Central memory CD4-positive, alpha-beta T cell (primary cell): ENCODE measurements at places on chromosomes 2 and 18.
A peak's percentile ranks its signal among the peaks of the same experiment; 100 is the strongest.

DNA sequence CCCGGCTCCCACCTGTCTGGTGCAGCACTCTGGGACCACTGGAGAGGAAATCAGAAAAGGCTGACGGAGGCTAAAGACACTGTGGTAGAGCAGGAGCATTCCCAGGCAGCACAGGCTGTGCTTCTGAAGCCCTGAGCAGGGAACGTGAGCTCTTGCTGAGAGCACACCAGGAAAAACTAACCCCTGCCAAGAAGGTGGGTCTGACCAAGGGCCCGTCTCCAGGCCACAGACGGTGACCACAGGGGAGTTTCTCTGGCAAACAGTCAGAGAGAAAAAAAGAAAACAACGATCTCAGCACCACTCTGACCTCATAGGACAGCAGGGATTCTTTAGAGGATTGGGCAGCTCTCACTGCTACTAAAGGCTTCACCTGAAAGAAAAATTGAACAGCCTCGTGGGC is 201.4 kb downstream of the AFF3 start:
- DNase-seq = no peak

- no peak for DNase-seq
These were observed 279.4 kb downstream of the EIPR1 start for GRCh38 chr2:3098231-3098630.

DNA sequence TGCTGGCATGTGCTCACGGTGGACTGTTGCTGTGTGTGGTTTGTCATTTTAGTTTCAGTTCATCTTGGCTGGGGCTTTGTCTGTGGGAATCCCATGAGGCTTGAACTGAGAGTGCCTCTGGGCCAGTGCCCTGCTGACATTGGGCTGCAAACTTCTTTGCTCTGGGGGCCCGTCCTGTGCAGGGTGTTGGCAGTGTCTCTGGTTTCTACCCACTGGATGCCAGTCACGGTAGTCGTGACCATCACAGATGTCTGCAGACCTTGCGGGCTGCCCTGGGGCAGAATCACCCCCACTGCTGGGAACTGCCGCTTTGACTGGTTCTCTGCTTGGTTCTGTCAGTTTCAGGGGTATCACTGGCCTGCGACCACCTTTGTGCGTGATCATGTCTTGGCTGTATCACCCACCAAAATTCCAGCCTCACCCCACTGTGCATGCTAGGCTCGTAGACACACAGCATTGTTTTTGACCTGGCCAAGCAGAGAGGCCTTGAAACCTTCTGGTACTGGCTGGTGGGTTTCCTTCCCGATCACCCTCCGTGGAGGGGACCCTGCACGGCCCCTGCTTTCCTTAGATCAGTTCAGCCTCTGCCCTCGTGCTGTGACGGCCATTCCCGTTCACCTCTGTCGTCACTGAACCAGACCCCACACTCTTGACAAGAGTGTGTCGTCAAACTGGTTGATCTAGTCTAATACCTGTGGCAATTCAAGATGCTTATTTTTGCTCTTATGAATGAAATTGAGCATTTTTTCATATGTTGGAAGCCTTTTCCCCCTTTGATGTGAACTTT is 57.6 kb downstream of the KCNG2 start:
- no peak for DNase-seq

DNA sequence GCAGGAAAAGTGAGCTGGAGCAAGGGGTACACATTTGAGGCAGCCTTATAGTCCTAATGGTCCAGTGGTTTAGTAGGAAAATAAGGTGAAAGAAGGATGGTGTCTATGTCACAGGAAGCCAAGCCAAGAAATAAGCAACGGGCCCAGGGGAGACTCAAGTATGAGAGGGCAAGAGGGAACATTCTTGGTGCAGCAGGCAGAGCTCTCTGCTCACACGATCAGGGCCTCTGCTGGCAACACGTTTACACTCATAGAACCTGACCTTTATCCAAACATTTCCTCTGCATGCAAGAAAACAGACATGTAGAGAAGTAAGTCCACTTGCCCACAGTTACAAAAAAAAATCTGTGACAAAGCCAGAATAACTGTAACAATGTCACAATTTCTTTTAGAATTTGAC is 32.6 kb upstream of the LRRC30 start:
- DNase-seq = no peak

DNA sequence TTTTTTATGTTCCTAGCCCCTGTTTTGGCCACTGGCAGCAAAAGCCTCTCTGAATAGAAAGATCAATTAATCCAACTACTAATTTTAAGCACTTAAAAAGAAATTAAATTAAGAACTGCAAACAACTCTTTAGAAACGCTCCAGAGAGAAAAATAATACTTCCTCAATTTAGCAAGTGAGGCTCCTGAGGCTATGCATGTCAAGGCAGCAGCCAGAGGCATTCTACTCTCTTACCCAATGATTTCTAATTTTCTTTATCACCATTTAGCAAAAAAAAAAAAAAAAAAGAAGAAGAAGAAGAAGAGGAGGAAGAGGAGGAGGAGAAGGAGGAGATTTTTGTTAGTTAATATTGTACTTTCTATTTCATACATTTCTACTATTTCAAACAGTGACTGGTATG is 68.5 kb downstream of the TMEM237 start:
- no peak for DNase-seq

- DNase-seq = no peak
These were observed 379.0 kb downstream of the SETBP1 start for GRCh38 chr18:45059695-45060094.

DNA sequence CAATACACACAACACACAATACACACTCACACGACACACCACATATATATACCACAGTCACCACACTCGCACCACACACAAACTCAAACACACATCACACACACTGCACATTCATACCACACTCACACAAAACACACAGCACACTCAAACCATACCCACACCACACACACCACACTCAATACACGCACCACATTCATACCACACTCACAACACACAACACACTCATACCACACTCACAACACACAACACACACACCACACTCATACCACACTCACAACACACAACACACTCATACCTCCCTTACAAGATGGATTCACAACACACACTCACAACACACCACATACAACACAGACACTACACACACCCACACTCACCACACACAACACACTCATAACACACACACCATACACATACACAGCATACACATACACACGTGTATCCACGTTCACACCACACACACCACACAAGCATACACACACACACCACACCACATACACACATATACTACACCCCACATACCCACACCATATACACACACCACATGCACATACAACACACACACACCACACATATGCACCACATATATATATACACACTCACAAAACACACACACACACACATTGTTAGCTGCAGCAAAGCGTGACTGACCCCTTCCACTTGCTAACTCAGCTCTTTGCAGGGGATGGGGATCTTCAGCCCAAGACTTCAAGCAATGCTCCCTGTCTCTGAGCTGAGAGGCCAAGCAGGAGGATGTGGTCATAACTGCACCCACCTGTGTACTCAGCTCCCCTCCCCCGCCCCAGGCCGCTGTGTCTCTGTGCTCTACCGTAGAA is 59.0 kb downstream of the SDC1 start:
- no peak for DNase-seq

DNA sequence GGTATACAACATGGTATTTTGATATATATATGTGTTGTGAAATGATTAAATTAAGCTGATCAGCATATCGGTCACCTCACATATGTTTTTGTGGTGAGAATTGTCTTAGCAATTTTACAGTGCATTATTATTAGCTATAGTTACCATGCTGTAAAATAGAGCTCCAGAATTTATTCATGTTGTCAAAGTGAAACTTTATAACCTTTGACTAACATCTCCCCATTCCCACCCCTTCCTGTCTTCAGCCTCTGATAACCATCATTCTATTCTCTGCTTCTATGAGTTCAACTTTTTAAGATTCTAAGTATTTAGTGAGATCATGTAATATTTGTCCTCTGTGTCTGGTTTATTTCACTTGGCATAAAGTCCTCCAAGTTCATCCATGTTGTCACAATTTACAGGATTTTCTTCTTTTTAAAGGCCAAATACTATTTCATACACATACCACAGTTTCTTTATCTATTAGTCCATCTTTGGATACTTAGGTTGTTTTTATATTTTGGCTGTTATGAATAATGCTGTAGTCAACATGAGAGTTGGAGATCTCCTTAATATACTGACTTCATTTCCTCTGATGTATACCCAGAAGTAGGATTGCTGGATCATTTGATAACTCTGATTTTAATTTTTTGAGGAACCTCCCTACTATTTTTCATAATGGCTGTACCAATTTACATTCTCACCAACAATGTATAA is 30.3 kb downstream of the NCOA1 start:
- DNase-seq = no peak

- no peak for DNase-seq
These were observed 19.9 kb upstream of the TMEM18 start for GRCh38 chr2:696999-697627.

DNA sequence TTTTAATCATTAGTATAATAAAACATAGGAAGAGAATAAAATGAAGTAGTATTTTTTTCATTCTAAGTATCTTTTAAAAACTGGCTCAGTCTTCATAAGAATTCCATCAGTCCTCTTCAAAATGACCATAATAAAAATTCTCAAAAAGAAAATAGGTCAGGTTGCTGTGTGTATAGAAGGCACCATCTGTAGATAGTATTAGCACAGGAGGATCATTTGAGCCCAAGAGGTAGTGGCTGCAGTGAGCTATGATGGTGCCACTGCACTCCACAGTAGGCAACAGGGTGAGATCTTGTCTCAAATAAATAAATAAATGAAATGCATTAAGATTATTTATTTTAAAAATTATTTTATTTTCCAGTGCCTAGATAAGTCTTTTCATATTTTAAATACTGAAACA is 475.8 kb downstream of the ZNF804A start:
- no peak for DNase-seq

DNA sequence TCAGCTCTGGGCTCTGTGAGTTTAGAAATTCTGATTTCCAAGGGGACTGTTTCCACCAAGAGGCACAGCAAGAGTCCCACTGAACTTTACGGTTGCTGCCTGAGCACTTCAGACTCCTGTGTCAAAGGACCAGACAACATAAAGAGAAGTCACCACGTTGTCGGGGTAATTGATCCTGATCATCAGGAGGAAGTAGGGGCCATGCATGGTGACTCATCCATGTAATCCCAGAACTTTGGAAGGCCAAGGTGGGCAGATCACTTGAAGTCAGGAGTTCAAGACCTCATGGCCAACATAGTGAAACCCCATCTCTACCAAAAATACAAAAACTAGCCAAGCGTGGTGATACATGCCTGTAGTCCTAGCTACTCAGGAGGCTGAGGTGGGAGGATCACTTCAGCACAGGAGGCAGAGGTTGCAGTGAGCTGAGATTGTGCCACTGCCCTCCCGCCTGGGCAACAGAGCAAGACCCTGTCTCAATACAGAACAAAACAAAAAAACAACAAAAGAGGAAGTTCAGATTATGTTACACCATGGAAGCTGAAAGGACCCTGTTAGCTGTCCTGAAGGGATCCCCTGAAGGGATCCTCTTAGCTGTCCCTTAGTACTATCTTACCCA is 9.4 kb upstream of the ASXL2 start:
- DNase-seq = no peak

DNA sequence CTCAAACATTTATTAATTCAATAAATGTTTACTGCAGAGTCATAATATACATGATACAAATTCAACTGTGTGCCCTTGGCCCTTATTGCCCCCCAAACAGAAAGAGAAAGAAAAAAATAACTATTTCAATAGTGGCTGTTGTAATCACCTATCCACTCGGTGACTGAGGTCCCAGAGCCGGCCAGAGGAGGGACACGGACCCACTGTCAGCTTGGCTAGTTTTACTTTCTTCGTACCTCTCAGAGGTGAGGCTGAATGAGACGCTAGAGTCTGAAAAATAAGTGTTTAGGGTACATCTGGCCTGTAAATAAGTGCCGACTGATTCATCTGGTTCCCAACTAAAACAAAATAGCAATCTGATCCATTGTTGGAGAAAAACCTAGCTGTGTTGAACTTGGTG is 31.3 kb upstream of the FZD7 start:
- no peak for DNase-seq

- DNase-seq = peak; percentile 42
These were observed 4.7 kb upstream of the GLS start for GRCh38 chr2:190875891-190876290.

DNA sequence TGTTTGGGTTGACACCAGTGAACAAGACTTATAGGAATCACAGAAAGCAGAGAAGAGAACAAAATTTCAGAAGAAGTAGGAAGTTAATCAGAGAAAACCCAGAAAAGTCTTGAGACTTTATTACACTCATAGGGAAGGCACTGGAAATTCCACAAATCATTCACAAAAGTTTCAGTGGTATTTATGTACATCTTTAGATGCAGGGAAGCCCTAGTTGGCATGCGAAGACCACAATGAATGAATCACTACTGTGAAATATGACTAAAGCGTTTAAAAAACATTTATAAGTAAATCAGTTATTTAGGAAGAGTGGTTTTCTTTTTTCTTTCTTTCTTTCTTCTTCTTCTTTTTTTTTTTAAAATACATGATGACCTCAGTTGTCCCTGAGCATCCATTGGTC is 105.1 kb downstream of the NUP35 start:
- DNase-seq = no peak

DNA sequence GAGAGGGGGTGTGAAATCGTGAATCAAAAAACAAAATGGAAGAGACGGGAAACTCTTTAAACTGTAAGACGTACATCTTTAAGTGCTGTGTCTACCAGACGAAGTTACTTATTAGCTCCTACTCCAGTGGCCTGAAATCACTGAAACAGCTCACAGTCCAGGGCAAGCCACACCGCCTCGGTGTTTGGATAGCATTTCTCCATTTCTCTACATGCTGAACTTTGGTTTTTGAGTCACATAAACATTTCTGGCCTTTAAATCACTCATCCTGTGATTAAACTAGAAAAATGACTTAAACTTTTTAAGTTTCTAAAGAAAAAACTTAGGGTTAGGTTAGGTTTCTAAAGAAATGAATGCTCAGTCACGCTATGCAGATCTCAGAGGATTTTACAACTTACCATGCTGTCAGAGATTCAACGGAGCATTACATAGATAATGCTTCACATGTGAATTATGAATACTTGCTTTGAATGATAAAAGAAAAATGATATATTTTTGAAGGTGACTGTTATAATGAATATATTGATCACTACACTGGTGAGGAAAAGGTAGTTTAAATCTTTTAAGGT is 138.4 kb downstream of the MBP start:
- no peak for DNase-seq

- no peak for DNase-seq
These were observed 55.2 kb downstream of the RBM43 start for GRCh38 chr2:151206446-151206968.

DNA sequence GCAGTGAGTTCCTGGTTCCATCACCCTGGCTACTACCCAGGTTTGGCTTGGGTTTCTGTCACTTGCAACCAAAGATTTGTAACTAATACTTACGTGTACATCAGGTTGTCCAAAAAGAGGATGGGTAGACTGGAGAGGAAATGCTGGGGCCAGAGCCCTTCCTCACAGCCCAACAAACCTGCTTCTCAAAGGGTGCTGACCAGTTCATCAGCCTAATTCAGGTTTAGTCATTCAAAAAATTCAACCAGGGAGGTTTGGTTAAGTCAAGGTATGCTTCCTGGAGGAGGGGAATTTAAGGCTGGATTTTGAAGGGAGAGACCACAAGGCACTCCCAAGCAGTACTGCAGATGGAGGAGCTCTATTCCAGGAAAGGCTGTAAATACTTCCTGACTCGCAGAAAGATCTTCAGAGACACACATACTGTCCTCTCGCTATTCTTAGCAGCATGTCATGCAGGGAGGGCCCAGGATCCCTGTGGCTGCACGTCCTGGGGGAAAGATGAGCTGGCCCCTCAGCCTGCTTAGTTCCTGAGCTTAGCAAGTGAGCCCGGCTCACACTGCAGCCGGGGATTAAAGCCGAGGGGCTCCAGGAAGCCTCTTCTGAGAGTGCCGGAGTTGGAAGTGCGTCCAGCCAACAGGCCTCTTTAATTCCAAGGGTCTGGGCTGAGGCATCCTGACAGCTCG is 40.0 kb upstream of the BIN1 start:
- no peak for DNase-seq
